ENCODE measurements at places on chromosomes 6 and 20.

DNA sequence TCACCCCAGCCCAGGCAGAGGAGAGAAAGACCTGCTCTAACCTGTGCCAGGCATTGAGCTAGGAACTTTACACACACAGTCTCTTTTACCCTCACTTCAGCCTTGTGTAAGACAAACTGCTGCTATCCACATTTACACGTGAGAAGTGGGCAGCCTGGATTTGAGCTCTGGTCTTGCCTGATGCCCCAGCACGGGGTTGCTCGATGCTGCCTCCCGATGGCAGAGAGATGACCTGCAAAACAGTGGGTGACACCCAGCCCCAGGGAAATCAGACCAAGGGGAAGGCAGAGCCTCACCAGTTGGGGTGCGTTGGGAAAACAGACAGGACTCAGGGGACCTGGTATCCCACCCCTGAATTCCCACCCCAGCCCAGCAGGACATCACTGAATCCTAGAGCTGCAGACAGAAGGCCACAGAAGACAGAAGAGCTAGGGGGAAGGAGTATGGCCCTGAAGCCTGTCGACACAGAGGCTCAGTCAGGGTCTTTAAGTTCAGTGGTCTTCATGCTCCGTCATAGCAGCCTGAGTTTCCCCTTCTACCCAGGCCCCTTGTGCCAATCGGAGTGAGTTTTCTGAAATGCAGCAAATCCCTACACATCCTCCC lies 990 bp downstream of the BPI start:
- DNase-seq: peak; percentile 53

DNA sequence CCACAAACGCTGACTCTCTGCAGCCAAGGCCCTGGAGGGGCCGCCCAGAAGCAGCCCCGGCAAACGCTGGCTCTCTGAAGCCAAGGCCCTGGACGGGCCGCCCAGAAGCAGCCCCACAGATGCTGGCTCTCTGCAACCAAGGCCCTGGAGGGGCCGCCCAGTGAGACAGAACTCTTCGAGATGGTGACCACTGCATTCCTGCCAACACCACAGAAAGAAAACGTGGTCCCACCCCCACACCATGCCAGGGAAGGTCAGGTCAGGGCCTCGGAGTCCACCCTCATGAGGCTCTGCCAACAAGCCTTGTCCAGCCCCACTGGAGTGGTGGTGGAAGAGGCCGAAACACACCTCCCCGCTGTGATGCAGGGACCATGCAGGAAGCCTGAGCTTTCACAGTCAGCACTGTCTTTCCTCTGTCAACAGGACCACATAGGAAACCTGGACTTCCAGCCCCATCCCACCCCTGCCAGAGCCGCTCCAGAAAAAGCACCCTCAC lies 97.5 kb downstream of the DLL1 start:
- DNase-seq: no peak

GRCh38 chr6:89054208-89054607 lies 26.3 kb upstream of the PNRC1 start:
- DNase-seq: no peak

GRCh38 chr6:37396571-37397180 lies 36.3 kb upstream of the CMTR1 start:
- peak; percentile 71 for DNase-seq

- DNase-seq: no peak
These were observed 109.7 kb downstream of the FIG4 start for GRCh38 chr6:109800771-109801170.

GRCh38 chr6:113756290-113756665 lies 100.9 kb upstream of the MARCKS start:
- no peak for DNase-seq

DNA sequence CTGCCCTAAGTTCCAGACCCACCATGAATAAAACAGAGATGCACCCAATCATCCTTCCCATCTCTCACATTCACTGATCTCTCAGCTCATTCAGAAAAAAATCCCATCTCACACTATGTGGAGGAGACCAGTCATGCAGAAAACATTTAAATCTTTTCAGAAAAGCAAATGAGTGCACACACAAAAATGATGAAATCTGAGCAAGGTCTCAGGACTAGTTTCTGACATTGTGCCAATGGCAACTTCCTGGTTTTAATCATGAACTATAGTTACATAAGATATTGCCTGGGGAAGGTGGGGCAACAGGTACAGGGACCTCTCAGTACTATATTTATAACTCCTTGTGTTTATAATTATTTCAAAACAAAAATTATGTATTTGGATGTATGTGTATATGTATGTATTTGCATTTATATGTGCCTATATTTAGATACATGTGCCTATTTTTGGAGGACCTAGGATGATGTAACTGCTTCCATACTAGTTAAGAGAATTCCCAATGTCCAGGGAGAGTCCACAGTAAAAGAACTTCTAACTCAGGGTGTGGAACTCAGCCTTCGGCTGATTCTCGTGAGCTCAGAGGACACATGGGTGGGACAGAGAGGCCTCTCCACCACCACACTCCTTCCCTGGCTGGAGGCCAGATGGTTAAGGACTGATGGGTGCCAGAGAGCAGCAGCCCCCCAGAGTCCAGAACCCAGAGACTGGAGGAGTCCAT lies 71.7 kb upstream of the MAP3K4 start:
- peak; percentile 76 for DNase-seq

DNA sequence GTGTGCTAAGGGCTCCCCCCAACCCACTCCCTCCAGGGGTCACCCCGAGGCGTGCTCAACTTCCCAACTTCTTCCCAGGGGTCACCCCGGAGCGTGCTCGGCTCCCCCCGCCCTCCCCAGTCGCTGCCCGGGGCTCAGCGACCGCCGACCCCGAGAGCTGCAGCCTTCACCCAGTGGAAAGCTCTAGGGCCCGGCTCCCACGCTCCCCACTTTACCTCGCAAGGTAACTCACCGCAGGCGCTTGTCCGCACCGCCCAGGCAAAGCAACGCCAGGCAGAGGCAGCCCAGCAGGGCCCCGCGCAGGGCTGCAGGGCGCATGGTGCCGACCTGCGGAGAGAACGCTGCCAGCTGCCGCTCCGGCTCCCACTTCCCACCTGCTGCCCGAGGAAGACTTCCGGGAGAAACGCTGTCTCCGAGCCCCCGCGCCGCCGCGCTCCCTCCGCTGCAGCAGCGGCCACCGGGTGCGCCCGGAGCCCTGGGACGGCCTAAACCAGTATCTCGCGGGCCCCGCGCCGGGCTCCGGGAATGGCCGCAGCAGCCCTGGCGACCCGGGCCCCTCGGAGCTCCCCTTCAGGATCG lies 396 bp downstream of the RNASET2 start:
- peak; percentile 24 for DNase-seq

DNA sequence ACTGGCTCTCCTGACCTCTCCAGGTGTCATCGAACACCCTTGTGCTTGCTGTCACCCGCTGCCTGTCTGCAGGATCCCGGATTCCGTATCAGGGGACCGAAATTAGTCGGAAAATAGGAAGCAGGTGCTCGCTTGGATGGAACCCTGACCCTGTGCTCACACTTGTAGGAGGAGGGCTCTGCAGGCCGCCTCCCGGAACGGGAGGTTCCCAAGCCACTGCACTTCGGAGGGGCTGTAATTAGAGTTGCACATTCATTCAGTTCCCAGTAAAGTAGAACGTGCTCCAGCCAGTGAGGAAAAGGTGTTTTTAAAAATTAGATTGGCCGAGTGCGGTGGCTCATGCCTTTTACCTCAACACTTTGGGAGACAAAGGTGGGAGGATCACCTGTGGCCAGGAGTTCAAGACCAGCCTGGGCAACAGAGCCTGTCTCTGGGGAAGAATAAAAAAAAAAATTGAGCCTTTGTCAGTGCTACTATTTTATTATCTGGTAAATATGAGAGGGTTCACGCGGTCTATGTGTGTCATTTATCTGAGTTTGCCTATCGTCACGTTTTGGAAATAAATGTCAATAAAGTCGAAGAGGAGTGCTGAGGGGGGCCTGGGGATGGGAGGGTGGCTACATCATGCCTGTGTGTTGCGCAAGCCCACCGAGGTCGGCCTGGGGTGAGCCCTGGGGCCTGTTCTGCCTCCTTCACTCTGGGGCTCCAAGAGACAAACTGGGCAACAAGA lies 1.5 kb upstream of the GMEB2 start:
- peak; percentile 72 for DNase-seq

- DNase-seq: no peak
These were observed 31.2 kb downstream of the CYP21A2 start for GRCh38 chr6:32069460-32069859.

GRCh38 chr20:63320616-63321147 lies 27.7 kb downstream of the COL20A1 start:
- DNase-seq: no peak

DNA sequence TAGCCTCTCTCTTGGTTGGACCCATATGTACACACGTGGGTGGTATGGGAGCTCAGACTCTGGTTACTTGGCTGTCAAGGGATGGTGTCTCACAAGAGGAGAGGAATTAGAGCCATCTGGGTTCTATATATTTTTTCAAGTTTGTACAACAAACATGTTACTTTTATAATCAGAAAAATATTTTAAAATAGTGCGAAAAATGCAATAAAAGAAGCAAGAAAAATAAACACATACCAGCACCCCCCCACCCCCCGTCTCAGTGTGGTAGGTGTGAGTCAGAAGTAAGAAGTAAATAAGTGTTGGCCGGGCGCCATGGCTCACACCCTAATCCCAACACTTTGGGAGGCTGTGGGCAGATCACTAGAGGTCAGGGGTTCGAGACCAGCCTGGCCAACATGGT lies 2.1 kb upstream of the TIAM2 start:
- DNase-seq: no peak

DNA sequence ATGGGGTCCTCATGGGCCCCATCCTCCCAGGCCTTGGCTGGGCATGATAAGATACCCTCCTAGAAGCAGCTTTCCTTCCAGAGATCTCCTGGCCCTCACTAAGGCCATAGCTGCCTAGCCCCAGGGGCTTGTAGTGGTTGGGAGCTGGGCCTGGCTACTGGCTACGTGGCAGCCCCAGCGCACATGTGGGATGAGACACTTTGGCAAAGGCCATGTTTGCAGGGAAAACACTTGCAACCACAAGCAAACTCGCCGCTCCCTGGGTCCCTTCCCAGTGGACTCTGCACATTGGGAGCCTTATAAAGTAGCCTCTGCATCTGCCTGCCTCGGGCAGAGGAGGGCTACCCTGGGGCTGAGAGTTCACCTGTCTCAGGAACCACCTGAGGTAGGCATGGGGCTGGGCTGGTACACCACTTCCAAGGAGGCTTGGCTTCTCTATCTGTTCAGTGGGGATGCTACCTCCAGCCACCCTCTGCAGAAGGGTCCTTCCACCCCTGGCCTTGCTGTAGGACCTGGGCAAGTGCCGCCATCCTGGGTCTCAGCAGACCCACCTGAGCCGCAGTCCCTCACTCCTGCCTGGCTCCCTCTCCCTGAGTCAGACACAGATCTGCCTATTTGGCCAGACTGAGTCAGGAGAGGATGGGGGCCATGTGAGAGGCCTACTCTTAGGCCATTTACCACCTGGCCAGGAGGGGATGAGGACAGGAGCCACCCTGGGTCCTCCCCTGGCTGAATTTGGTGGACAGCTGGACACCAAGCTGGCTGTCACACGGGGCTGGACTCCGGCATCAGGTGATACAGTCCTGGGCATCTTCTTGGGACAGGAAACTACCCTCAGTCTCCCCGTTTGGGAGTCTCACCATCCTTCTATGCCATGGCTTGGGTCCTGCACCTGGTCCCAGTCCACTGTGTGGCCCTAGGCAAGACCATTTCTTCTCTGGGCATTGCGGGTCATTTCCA lies at the start of gene BPIFB2:
Gene BPIFB2 (plus strand): TSS at position 329 of the 960 bp plus-strand sequence. CDS start 871 bp downstream, outside the sequence.
- no peak for DNase-seq

GRCh38 chr6:144215402-144215931 lies 65.2 kb downstream of the STX11 start:
- DNase-seq: peak; percentile 38

DNA sequence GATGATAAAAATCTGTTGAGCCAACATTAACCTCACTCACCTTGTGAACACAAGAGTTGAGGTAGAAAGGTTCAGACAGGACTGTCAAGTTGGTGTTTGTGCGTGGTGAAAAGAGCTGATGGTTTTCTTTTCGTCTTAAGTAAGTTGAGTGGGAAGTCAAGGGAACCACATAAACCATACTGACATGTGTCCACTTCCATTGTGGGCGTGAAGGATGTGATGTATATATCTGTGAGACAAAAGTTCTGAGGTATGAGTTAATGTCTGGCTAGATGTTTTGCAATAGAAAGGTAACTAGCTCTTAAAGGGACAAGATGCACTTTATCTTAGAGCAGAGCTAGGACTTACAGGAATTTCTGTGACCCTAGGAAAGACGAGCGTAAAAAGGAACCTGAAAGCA lies 1272.1 kb upstream of the ADGRB3 start:
- DNase-seq: no peak

DNA sequence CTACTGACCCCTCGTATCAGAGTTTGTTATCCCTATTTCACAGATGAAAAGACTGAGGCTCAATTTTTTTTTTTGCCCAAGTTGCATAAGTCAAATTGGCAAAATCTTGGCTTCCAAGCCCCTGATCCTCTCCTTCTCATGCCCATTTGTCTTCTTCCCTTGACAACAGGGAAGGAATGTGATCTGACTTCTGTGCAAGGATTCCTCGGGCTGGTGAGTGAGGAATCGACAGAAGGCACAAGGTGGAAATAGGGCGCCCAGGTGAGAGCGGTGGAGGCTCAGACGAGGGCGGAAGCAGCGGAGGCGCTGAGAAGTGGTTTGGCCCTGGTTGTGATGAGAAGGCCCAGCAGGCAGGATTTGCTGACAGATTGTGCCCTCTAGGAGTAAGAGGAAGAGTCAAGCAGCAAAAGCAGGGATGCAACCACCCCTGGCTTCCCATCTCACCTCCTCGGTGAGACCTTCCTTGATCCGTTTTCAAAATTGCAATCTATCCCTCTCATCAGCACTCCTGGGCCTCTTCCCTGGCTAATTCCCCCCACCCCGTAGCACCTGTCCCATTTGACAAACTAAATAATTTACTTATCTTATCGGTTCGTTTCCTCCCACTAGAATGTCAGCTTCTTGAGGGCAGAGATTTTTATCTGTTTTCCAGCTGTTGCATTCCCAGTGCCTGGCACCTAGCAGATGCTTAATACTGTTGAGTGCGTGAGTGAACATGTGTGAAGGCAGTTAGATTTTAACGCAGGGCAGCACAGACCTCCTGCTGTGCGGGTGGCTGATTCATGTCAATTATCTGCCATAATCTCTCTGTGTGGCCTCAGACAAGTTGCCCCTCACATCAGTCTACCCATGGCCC lies 3.7 kb upstream of the SIRPA start:
- DNase-seq: no peak

- no peak for DNase-seq
These were observed 9.2 kb upstream of the ZNF831 start for GRCh38 chr20:59154317-59155013.

DNA sequence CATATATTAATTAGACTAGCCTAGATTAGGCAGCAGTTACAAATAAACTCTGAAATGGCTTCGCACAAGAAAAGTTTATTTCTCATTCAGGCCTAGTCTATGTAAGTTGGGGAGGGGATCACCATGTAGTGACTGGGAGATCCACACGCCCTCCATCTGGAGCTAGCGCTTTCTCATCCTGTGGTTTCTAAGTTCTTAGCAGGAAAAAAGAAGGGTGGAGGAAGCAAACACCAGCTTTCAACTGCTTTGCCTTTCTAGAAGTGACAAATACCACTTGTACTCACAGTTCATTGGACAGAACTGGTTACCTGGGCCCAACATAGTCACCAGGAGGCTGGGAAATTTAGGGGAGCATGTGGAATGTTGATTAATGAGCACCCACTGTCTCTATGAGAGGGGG lies 46.6 kb downstream of the NDUFAF5 start:
- peak; percentile 34 for DNase-seq

- peak; percentile 86 for DNase-seq
These were observed 1.3 kb downstream of the NUP153 start for GRCh38 chr6:17705428-17705777.
